ENCODE measurements at places on chromosomes 4 and X. TPM values are rescaled to one million over a fixed set of nuclear protein-coding genes. Genes with fewer than 3 reads are reported as not detected.

TMEM271 gene
- total RNA-seq = not detected

NEUROG2 gene
- total RNA-seq = not detected

SSX2 gene
- not detected for total RNA-seq

MAGEA10 gene
- not detected for total RNA-seq

PPP4R3C gene
- not detected for total RNA-seq

C1GALT1C1 gene
- total RNA-seq = 20.8 TPM

LETM1 gene
- 48.3 TPM for total RNA-seq

F11 gene
- not detected for total RNA-seq

GPR173 gene
- total RNA-seq = 4.0 TPM

CT45A10 gene
- total RNA-seq = not detected

GPRASP3 gene
- 2.4 TPM for total RNA-seq

TCEAL6 gene
- total RNA-seq = not detected

PRSS12 gene
- total RNA-seq = 30.3 TPM

LEF1 gene
- total RNA-seq = 3.7 TPM

SGCB gene
- total RNA-seq = 16.4 TPM

PALLD gene
- total RNA-seq = 51.1 TPM

SYN1 gene
- 0.30 TPM for total RNA-seq

LANCL3 gene
- under 0.01 TPM for total RNA-seq

HPGDS gene
- total RNA-seq = not detected

TLR2 gene
- 1.8 TPM for total RNA-seq

RIBC1 gene
- total RNA-seq = 0.15 TPM

FHDC1 gene
- total RNA-seq = 0.17 TPM

SMR3B gene
- total RNA-seq = not detected

TMPRSS11B gene
- not detected for total RNA-seq

GRPR gene
- under 0.01 TPM for total RNA-seq

FAM47A gene
- total RNA-seq = not detected

ZDHHC15 gene
- total RNA-seq = 0.15 TPM

YY2 gene
- 0.59 TPM for total RNA-seq

NLRP2B gene
- total RNA-seq = not detected

CPE gene
- total RNA-seq = 11.6 TPM

MAML3 gene
- total RNA-seq = 1.8 TPM

PNMA6A gene
- total RNA-seq = 1.8 TPM

GRIA3 gene
- not detected for total RNA-seq

GPAT3 gene
- 2.4 TPM for total RNA-seq

SRPX gene
- total RNA-seq = 110 TPM

ENPP6 gene
- total RNA-seq = under 0.01 TPM

AADAT gene
- total RNA-seq = 8.5 TPM

PDGFC gene
- 37.5 TPM for total RNA-seq

Measured in bronchus fibroblast of lung (primary cell).